ENCODE measurements at places on chromosomes 13 and 19.

DNA sequence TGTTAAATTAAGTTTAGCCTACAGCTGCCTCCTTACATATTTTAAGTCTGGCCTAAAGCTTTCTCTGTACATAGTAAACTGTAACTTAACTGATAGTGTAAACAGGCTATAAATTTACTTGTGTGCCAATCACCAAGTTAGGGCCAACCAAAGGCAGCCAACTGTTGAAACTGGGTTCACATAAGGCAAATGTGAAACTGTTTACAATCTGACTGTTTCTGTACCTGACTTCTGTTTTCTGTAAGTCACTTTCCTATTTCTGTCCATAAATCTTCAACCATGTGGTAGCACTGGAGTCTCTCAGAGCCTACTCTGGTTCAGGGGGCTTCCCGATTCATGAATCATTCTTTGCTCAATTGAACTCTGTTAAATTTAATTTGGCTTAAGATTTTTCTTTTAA lies 103.1 kb downstream of the RAP2A start:
- DNase-seq = no peak

DNA sequence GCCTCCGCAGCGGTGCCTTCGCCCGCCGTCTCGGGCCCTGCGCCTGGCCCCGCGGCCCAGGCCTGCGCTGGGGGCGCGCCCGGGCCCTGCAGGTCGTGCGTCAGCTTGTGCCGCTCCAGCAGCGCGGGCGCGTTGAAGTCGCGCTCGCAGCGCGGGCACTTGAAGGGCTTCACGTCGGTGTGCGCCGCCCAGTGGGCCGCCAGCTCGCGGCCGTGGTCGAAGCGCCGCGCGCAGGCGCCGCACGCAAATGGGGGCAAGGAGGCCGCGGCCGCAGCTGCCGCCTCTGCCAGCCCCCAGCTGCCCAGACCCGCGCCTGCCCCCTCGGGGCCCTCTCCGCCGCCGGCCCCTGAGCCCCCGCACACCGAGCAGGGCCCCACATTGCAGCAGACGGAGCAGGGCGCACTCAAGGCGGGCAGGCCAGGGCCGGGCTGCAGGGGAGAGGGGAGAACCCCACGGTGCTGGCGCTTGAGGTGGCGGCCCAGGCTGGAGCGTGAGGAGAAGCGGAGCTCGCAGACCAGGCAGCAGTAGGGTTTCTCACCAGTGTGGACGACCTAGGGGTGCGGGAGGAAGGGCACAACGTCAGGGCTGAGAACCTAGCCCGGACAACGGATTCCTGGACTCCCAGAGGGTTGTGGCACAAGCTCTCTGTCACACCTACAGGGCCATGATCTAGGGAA lies 6.1 kb downstream of the FIZ1 start:
- DNase-seq = no peak

GRCh38 chr13:27024776-27025492 lies 146.7 kb downstream of the USP12 start:
- DNase-seq = no peak

GRCh38 chr19:53131727-53132126 lies 983 bp downstream of the ZNF415 start:
- no peak for DNase-seq

- DNase-seq = no peak
These were observed 10.8 kb upstream of the CCNA1 start for GRCh38 chr13:36421447-36421846.

DNA sequence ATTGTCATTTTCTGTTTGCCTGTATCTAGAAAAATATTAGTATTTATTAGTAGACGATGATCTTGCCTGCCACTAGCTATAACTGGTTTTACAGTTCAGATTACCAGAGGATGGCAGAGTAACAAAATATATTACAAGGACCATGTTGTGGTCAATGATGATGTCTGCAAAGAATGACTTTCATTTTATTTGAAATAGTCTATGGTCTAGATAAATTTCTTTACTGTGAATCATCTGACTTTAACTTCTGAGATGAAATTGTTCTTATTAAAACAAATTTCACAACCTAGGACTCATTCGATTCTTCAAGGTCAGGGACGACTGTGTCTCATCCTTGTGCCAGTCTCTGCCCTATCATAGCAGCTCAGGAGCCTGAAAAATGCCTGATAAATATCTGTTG lies 637.8 kb upstream of the KLF12 start:
- DNase-seq = peak; percentile 90

DNA sequence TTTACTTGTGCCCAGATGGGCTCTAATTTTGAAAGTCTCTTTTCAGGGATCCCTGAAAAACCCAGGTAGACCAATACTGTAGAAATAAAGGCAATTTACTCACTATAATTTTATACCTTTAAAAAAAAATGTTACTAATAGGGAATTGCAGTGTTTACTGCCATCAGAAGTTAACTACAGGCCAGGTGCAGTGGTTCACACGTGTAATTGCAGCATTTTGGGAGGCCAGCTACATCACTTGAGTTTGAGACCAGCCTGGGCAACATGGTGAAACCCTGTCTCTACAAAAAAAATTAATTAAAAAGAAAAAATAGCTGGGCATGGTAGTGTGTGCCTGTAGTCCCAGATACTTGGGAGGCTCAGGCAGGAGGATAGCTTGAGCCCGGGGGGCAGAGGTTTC lies 10.2 kb downstream of the USP12 start:
- no peak for DNase-seq

DNA sequence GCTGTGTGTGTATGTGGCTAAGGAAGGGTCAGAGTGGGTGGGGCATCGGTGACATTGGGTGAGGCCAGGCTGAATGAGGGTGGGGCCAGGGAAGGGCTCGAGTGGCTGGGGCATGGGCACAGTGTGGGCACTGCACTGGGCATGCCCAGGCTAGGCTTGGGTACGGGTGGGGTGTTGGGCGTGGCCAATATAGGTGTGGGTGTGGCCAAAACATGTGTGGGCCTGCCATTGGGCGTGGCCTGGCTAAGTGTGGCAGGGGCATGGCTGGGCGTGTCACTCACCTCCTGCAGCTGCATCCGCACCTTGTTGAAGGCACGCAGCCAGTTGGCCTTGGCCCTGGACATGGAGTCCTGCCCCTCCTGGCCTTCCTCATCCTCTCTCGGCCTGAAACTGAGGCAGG lies 33.2 kb downstream of the UNC13A start:
- no peak for DNase-seq

GRCh38 chr19:18513868-18514267 lies 8.0 kb downstream of the ELL start:
- no peak for DNase-seq

- no peak for DNase-seq
These were observed 207.6 kb upstream of the SLC10A2 start for GRCh38 chr13:103273825-103274224.

- DNase-seq = no peak
These were observed 3.4 kb upstream of the HNRNPL start for GRCh38 chr19:38853214-38853613.

DNA sequence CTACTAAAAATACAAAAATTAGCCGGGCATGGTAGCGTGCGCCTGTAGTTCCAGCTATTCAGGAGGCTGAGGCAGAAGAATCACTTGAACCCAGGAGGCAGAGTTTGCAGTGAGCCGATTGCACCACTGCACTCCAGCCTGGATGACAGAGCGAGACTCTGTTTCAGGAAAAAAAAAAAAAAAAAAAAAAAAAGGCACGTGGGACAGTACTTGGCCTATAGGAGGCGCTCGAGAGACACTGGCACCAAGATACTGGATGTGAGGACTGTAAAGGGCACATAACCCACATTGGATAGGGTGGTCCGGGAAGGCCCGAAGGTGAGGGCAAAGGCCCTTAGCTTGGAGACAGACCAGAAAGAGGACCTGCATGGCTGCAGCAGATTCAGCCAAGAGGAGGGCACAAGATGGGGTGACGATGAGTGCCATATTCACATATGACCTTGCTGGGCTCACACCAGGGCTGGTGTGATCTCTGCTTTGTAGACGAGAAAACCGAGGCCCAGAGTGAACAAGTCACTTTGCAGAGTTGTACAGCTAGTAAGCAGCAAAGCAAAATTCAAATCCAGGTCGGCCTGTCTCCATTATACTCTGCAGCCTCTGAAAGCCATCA lies 89.4 kb downstream of the DPF1 start:
- DNase-seq = peak; percentile 42

GRCh38 chr13:82672248-82672647 lies 1210.0 kb downstream of the SLITRK1 start:
- DNase-seq = no peak

GRCh38 chr13:50322006-50322405 lies 306.8 kb downstream of the KCNRG start:
- no peak for DNase-seq

GRCh38 chr13:48043789-48044503 lies 6.4 kb downstream of the NUDT15 start:
- peak; percentile 79 for DNase-seq

DNA sequence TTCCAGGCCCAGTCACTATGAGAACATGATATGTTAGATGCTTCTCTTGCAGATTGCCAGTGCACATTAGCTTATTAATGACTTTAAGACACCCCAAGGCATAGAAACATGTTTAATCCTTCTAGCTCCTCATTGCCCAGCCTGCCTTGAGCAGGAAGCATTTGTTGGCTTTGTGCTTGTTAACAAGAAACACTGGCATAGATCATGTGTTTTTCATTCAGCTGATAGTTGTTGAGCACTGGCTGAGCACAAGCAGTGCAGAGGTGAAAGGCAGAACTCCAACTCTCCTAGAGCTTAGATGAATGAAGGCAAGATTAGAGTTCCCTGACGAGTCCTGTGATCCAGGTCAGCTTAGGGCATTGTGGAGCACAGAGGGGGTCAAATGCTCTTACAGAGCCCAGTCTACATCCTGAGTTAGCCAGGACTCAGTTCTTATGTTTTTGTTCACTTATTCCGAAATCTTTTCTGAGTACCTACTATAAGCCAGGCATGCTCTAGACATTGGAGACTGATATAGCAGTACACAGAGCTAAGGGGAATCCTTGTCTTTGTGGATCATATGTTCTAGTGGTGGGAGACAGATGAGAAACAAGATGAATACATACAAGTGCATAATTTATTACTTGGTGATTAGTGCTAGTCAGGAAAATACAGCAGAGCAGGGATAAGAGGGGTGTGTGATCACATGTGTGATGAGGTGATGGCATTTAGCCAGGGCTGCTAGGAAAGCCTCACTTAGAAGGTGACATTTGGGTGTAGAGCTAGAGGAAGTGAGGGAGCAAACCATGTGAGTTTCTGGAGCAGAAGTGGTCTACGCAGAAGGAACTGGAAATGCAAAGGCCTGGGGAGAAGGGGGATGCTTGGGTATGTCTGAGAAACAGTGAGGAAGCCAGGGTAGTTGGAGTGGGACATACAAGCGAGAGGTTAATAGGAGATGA lies 101.2 kb downstream of the WASF3 start:
- no peak for DNase-seq

DNA sequence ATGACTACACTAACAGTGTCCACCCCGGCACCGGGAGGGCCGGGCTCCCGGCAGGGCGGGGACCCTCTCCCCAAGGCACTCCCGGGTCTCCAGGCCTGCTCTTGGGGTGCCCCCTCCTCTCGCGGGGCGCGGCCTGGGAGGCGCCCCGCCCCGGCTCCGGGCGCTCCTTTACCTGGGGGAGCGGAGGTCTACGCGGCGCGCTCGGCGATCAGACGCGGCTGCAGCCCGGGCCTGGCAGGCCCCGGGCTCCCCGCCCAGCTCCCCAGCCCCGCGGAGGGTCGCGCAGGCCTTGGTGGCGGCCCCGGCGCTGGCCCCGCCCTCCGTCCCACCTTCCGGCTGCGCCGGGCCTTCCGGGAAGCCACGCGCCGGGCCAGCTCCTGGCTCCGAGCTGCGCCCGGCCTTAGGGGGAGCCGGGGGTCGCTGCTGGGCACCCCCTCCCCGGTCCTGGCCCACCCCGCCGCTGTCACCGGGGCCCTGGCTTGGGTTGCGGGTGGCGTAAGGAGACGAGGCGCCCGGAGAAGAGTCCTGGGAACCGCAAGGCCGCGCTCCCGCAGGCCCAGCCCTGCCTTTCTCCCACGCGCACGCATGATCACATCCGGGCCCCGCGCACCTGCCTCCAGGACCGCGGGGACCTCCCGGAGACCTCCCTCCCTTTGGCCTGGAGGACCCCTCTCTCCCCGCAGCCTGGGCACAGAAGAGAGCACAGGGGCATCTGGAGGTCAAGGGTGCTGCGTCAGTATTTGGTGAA lies at the start of gene C19orf12:
C19orf12 (minus strand) TSS at position 309 of the 748 bp plus-strand sequence. CDS start 6,848 bp downstream, outside the sequence.
- DNase-seq = peak; percentile 54

DNA sequence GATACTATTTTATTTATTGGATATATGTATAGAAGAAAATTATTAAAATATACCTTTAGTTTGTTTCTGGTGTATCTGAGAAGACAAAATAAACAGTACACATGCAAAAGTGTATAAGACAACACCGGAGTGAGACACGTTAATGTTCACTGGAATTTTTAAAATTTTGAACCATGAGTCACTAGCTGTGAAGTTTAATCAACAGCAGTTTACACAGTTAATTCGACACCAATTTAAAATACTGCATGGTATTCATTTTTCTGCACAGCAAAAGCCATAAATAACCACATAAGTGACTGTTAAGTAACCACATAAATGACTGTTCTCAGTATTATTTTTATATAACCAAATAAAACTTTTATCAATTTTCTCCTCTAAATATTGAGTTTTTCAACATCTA lies 418.7 kb upstream of the NBEA start:
- DNase-seq = peak; percentile 11

DNA sequence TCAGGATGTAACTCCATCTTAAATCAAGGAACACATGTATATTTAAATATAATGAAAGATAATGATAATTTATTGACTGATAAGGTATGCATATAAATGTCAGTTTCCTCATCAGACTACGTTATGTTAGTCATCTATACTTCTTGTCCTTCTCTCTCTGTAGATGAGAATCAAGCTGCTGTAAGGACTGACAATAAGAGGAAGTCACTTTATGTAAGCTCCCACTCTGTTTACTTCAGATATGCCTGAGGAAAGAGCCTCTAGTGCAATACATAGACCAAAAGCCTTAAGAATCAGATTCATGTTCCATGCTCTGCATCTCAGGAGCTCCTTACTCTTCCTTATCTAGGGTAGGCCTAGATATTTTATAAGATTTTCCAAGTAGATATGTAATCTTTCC lies 9.6 kb upstream of the SLITRK6 start:
- no peak for DNase-seq

DNA sequence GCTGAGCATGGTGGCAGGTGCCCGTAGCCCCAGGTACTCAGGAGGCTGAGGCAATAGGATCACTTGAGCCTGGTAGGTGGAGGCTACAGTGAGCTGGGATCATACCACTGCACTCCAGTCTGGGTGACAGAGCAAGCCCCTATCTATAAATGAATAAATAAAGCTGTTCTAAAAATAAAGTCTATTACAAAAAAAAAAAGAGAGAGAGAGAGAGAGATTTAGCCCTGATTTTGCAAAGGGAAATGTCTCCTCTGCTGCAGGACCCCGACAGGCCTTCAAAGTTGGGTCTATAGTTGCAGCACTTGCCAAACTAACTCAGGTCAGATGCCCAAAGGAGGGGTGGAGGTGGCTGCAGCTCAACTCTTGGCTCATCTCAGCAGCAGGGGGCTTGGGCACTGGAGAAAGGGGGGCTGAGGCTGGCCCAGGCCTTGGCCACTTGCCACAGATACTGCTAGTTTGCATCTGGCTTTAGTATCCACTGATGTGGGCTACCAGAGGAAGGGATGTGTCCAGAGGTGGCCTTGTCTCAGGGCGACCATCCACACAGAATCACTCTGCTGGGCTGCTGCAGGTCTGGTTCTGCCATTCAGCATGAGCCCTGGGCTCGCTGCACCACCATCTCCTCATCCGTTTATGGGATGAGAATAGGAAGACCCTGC lies 30.8 kb upstream of the AKT2 start:
- DNase-seq = no peak
